ENCODE measurements at places on chromosomes 1 and 21.

GRCh38 chr1:26112407-26112775 lies 767 bp downstream of the PDIK1L start:
- DNase-seq = no peak

- DNase-seq = no peak
Observed at GRCh38 chr1:53576866-53577760, 117.9 kb downstream of the DMRTB1 start.

DNA sequence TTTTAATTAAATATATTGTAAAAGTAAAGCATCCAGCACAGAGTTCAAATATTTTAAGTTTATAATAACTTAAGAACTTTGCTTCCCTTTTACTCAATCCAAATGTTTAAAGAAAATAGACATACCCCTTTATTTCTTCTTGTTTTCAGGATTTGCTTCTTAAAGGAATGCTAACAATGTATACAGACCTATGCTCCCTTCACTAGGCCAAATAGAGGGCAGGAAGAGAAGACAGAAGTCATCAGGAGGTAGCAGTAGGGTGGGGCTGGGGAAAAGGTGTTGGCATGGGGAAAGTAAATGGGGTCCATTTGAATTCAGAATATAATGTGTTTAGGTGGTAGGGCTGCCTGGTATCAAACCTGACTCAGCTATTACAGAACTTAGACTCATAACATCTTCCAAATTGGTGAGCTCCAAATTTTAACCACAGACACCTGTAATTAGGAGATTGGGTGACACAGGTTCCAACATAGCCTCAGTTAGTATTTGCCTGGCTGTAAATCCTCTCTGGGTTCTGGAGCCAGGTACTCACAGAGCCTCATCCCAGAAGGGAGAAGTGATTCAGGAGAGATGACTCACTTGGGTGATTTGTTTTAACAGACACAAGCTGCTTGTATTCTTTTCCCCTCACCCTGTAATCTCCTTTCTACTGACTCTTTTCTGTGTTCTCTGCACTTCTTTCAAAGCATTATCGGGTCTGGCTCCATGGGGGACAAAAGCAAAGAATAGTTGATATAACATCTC lies 60.1 kb upstream of the DUSP10 start:
- no peak for DNase-seq

DNA sequence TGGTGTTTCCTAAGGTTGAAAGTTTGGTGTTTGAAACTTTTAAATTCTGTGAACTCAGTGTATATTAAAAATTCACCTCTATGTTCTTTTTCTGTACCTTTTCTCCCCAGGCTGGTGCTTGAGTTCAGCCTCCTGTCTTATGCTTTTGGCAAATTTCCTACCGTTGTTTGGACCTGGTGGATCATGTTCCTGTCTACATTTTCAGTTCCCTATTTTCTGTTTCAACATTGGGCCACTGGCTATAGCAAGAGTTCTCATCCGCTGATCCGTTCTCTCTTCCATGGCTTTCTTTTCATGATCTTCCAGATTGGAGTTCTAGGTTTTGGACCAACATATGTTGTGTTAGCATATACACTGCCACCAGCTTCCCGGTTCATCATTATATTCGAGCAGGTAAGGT lies 24.9 kb upstream of the AXDND1 start:
- DNase-seq = no peak

DNA sequence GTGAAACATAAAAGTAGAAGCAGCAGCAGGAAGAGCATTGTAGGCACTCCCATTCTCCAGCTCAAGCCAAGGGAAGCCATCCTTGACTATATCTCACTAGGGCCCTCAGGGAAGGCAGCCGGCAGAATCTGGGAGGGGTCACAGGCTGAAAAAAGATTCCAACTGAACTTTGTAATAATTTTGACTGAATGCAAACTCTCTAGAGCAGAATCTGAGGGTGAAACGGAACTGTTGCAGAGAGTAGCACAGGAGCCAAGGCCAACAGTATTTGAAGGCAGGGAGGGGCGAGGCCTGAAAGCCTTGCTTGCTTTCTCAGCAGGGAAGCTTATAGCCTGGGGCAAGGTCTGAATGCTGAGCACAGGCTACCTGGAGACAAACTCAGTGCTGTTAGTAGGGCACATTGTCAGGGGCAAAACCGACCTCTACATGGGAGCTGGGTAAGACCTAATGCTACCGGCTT lies 180.6 kb downstream of the COL24A1 start:
- DNase-seq = no peak

DNA sequence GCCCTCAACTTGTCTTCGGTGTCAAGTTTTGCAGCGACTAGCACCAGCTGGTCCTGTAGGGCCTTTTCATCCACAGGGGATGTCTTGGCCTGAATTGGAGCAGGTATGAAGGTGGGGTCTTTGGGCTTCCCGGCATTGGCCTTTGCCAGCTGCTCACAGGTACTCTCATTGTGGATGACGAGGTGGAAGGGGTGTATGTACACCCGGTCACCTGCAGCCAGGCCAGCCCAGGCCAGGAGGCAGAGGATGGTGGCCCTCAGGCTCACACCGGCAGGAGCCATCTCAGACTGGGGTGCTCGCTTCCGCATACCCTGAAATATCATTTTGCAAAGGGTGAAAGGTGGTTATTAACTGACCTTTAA lies 3.4 kb downstream of the AGT start:
- DNase-seq = no peak

DNA sequence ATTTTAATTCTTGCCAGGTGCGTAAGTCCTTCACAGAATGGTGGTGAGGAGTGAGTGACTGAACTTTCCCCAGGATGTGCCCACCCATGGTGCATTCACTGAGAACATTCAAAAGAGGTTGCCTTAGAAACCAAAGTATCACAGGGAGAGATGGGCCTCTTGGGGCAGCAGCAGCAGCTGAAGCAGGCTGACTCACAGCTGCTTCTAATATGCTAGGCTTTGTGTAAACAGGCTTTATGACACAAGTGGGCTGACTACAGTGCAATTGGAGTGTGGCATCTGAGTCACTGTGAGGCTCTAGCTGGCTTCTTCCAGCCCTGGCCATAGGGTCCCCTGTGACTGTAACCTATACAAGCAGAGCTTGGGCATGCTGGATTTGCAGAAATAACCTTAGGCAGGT lies 12.6 kb downstream of the PIGP start:
- peak; percentile 75 for DNase-seq

DNA sequence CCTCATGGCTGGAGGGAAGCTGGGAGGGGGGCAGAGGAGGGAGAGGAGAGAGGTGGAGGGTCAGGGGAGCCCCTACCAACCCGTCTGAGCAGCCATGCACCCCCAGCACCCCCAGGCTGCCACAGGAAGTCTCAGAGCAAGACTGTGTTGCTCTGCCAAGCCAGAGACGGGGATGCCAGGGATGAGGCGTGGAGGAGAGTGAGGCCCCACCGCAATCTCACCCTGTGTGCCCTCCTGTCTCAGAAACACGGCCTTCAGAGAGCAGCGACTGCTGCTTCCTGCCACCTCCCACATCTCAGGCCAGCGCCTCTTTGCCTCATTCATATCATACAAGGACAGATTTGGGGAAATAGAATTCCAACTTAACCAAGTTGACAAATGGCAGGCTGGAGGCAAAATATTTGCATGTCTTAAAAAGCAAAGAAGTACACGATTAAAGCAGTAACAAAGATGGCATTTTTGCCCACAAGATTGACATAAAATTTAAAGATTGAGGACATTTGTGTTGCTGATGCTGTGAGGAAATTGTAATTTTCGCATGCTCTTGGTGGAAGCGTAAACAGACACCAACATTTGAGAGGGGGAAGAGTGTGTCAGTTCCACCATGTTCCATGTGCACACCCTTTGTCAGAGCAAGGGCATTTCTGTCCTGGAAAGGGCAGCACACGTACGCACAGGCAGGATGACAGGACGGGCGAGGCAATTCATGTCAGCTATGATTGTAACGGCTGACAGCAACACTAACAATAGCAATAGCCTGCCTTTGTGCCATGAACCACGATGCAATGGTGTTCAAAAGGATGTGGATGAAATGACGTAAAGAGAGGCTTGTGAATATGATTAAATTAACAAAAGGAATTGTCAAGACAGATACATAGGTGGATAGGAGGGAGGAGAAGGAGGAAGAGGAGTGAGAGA lies 59.0 kb upstream of the BACE2 start:
- DNase-seq = no peak

DNA sequence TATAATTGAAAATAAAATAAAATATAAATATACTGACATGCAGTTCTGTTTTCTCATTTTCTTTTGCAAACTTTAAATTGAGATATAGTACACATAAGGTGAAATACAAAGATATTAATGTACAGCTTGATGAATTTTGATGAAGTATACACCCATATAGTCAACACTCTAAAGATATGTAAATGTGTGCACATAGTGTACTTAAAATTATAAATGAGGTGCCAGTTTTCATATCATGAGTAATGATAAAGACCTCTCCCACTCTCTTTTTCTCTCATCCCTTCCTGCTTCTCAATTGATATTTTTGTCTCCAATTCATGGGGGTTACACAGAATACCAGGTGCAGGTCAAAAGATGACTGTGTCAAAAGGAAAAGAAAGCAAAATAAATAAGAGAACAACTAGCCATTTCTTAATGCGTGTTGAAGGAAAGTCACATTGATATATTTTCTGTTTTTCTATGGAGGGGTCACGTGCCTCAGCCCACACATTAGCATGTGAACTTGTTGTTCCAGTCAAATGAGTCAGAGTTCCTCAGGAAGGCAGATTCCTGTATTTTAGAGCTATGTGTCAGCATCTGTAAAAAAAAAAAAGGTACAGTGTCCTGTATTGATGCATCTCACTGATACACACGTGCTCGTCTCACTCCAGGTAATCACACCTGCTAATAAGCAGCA lies 64.3 kb upstream of the HOOK1 start:
- DNase-seq = no peak

DNA sequence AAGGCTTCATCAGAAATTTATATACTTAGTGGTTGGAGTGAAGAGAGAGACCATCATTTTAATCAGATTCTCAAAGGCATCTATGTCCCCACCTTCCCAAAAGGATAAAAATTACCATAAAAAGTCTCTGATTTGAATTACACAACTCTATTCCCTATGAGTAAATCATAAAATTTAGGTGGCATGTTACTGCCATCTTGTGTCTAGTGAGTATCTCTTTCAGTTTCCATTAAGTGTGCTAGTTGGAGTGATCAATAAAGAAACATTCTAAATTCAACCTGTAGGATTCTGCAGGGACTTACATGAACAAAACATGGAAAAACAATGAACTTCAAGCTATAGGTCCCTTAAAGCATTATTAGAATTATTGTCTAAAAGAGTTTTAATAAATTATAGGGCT lies 655.4 kb downstream of the LTN1 start:
- DNase-seq = no peak

DNA sequence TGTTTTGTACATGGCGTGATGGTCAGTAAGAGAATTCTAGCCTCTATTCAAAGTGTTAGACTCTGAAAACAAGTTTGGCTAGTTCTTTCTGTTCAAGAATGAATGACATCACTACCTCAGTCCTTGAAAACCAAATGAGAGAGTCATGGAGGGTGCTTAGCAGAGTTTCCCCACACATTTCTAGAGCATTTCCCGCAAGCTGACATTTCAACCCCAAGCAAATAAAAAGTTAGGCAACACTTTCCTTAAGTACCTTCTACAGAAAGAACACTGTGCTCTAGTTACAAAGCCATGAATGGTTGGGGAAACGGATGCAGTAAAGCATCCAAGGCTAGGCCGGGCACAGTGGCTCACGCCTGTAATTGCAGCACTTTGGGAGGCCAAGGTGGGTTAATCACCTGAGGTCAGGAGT lies 47.9 kb upstream of the SLC44A3 start:
- no peak for DNase-seq

- no peak for DNase-seq
Observed at GRCh38 chr1:152029929-152030211, 6.9 kb downstream of the S100A11 start.

- no peak for DNase-seq
Observed at GRCh38 chr1:174989536-174990220, 10.1 kb upstream of the CACYBP start.

DNA sequence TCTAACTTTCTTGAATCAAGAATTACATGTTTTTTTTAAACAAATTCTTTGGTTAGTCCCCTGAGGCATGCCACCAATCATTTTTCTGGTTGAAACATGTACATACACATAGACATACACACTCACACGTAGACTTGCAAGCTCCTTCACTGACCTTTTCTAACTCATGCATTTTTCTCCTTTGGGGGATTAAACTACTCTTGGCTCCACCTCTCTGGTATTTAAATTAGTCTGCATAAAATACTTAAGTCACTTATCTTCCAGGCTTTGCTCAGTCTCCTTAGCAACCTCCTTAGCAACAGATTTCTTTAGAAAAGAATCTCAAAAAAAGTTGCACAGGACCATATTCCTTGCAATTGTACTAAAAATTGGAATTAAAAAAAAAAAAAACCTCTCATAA lies 440.9 kb upstream of the LRRC7 start:
- DNase-seq = no peak

DNA sequence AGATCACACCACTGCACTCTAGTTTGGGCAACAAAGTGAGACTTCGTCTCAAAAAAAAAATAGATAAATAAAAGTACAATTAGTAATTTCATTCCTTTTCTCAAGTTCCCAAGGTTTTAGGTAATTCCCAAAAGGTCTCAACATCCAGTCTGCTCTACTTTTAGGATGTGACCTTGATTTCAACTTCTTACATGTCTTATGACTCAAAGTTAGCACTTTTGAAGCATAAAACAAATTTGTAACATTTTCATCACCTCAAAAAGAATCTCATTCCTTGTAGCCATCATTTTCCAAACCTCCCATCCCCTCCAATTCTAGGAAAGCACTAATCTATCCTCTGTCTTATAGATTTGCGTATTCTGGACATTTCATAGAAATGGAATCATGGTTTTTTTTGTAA lies 32.2 kb downstream of the SNX27 start:
- no peak for DNase-seq

- DNase-seq = no peak
Observed at GRCh38 chr21:38570596-38570995, 72.3 kb upstream of the ERG start.

DNA sequence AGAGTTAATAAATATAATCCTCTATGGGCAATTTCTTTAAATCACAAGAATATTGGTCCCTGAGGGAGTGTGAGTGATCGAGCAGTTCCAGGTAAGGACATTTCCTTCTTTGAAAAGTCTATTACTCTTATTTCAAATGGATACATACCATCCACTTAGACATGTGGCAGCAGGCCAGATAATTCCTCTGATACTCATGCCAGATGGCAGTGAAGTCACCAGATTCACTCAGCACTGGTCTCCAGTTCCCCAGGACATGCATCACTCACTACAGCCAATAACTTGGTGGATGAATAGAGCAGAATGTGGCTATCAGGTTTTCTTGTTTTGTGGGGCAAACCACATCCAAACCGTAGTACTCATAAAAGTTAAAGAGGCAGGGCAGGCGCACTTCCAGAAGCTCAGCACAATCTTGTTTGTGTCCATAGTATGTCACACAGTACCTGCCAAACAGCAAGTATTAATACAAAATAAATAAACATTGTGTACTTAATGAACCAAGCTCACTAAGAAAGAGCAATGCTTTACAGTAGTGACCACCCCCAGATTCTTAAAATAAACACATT lies 74.2 kb upstream of the CD53 start:
- DNase-seq = no peak

GRCh38 chr1:9892563-9893528 lies 17.2 kb downstream of the CTNNBIP1 start:
- DNase-seq = no peak

Measured in HEK293T (cell line).